ENCODE measurements at places on chromosomes 2 and 18. TPM values are rescaled to one million over a fixed set of nuclear protein-coding genes. Genes with fewer than 3 reads are reported as not detected.

MGAT4A gene
- total RNA-seq = 3.3 TPM

DNA sequence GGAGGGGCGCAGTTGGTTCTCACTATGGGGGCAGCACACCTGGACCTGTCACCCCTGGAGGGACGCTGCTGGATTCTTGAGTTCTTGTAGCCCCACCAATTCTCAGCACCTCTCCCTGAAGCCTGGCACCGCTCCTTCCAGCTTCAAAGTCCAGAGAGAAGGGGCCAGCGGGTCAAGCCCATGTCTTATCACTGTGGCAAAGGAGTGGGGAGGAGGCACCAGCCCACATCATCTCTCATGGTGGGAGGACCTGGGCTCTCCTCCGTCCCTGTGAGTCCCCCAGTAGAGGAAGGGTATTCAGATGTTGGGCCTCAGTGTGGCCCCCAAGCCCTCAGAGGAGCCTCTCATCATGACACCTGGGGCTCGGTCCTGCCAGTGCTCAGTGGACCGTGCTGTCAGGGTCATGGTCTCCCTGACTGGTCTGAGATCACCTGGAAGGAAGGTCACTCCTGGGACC, 67.4 kb downstream of the HS1BP3 start:
- DNase-seq = no peak

DNA sequence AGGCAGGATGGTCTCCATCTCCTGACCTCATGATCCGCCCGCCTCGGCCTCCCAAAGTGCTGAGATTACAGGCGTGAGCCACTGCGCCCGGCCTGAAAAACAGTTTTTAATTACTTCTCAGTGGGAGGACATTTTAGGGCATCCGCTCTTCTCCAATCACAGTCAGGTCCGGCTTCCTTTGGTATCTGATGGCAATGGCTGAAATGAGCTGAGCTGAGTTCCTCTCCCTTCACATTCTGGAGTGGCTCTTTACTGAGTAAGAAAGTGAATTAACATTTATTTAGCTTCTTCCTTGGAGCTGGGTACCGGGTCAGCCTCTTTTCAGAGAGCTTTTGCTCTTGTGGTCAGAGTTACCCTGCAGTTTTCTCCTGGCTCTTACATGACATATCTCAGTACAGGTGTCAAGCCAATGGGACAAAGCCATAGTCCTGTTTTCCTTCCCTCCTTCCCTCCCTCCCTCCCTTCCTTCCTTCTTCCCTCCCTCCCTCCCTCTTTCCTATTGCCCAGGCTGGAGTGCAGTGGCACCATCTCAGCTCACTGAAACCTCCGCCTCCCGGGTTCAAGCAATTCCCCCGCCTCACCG, 1.1 kb upstream of the TTC27 start:
- DNase-seq = peak; percentile 55

- peak; percentile 16 for DNase-seq
These were observed 38.9 kb downstream of the HS6ST1 start for GRCh38 chr2:128279786-128280157.

DNA sequence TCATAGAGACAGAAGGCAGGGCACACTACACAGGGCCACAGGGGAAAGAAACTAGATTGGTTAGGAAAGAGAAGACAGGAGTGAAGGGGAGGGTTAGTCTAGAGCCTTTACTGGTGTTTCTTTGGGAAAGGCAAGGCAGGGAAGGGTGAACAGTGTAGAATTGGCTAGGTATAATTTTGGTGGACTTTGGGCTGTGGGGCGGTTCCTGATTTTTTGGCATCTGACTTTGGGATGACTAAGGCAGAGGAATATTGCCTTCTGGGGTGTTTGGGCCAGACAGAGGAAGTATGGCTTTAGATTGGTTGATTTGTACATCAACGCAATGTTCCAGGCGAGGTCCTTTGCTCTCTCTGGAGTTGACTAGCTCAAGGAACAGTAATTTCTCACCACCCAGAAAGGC, 534.8 kb downstream of the DCC start:
- DNase-seq = no peak

VSNL1 gene
- 9.9 TPM for total RNA-seq

- peak; percentile 12 for DNase-seq
These were observed 136.5 kb upstream of the CTDP1 start for GRCh38 chr18:79542876-79543750.

DNA sequence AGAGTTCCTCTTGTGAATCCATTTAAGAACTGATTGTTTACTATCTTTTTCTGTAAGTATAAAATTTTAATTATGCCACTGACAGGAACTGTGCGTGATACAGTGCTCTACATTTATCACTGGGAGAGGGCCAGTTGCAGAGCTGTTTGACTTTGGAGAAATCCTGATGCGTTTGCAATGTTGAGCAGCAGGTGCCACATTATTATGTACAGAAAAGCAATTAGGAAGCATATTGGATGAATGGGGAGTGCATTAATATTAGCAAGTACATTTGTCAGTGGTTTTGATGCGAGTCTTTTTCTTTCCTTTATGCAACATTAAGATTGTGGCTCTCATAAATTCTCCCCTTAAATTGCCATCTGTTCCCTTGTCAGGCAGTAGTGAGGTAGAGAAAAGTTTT, 302.3 kb upstream of the FANCL start:
- no peak for DNase-seq

DNA sequence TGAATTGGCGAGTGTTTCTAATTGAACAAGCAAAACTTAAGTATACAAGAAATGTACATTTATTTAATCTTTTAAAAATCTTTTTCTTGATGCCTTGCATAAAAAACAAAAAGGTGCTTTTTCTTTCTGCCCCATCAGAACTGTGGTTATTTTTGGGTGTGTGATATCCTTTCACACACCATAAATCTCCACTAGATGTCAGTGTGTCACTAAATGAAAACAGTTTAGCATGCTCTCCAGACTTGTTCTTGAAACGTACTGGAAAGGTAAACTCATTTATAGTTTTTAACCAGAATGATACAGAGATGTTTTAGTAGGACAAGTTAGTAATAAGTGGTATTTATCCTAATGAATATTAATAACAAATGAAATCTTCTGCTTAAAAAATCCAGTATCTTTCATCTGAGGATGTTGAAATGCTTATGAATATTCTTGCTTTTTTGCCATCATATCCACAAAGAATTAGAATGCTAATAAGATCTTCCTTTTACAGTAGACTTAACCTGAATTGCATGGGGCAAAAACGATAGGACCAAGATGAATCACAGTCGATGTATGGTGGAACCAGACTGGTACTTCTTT, 96.8 kb downstream of the UBE2E3 start:
- no peak for DNase-seq

GRCh38 chr2:15780912-15781574, 159.3 kb upstream of the MYCN start:
- peak; percentile 44 for DNase-seq

AQP12A gene
- total RNA-seq = not detected

- DNase-seq = no peak
These were observed 131.5 kb downstream of the RGPD3 start for GRCh38 chr2:106336737-106337136.

DNA sequence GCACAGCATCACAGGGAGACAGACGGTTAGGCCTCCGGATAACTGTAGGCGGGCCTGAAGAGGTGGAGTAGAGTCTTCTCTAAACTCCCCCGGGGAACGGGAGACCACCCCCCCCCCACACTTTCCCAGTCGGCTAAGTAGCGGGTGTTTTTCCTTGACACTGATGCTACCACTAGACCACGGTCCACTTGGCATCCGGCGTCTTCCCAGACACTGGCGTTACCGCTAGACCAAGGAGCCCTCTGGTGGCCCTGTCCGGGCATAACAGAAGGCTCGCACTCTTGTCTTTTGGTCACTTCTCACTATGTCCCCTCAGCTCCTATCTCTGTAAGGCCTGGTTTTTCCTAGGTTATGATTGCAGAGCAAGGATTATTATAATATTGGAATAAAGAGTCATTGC, 25.7 kb upstream of the NCL start:
- DNase-seq = no peak

IL36B gene
- not detected for total RNA-seq

DNA sequence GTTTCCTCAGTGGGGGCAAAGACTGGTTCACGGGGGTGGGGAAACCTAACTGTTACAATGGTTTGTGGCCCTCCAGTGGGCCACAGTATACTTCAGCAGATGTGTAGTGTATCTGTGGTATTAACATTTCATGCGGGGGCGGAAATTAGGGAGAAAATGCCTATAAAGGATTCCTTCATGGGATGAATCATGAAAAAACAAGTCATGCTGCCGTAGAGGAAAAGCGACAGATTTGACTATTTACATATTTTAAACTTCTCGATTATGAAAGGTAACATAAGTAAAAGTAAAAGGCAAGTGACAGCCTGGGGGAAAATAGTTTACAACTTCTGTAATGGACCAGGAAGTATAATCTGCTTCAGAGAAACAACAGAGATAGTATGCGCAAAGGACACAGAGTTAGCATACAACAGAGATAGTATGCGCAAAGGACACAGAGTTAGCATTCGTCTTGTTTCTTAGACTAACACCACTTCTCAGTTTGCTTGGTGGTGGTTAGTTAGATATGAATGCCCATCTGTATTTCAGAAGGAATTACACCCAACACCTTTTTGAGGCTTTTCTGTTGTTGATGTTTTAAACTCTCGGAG, 41.1 kb downstream of the MRPS9 start:
- no peak for DNase-seq

- DNase-seq = no peak
These were observed 120.9 kb downstream of the TWIST2 start for GRCh38 chr2:238968616-238969384.

GRCh38 chr2:101879466-101879865, 112.3 kb upstream of the IL1R2 start:
- DNase-seq = no peak

- no peak for DNase-seq
These were observed 135.8 kb downstream of the LDLRAD4 start for GRCh38 chr18:13354402-13354801.

DNA sequence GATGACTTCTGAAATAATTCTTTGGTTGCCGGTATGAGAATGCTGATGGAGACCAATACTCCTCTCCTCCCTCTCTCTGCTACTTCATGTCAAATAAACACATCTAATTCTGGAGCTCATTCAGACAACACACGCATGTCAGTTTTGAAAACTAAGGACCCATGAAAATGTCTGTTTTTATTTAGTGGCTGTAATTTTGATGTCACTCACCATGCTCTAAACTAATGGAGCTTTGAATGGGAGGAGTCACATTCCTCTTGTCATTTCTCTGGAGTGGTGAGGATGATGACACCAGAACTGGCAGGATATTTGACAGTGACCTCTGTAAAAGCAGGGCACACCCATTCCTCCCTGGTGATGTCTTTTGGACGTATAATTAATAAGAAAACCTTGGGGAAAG, 163.0 kb downstream of the PHLPP1 start:
- DNase-seq = no peak

- DNase-seq = no peak
These were observed 28.4 kb upstream of the IL36G start for GRCh38 chr2:112949456-112949855.

- DNase-seq = no peak
These were observed 25.5 kb upstream of the CIB4 start for GRCh38 chr2:26666671-26667070.

DNA sequence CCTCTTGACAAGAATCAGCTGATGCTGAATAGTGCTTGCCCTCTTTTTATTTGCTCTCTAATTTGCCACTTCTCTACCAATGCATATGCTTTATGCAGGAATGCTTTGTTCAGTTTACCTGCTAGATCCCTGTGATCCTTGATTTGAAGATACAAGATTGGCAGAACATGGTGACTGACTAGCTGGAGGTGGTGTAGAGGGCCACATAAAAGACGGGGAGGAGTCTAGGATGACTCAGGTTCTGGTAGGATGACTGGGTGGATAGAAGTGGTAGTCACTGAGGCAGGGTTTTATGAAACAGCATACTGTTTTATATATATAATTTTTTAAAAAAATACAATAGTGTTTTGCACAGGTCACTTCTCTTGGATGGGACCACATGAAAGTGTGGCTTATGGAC, 6.3 kb upstream of the ADGRF3 start:
- no peak for DNase-seq

SCYGR4 gene
- not detected for total RNA-seq

DNA sequence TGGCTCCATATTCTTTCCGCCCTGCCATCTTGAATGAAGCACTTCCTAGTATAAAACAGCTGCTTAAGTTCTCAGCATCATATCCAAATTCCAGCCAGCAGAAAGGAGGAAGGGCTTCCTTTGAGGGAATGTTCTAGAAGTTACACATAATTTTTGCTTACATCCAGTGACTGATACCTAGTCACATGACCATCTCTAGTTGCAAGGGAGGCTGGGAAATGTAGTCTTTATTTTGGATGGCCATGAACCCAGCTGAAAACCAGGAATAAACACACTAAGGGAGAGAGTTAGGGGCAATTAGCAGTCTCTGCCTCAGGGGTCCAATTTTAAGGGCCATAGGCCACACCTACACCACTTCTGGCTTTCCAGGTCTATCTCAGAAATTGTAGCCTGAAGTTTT, 57.8 kb upstream of the LMAN1 start:
- DNase-seq = no peak

DNA sequence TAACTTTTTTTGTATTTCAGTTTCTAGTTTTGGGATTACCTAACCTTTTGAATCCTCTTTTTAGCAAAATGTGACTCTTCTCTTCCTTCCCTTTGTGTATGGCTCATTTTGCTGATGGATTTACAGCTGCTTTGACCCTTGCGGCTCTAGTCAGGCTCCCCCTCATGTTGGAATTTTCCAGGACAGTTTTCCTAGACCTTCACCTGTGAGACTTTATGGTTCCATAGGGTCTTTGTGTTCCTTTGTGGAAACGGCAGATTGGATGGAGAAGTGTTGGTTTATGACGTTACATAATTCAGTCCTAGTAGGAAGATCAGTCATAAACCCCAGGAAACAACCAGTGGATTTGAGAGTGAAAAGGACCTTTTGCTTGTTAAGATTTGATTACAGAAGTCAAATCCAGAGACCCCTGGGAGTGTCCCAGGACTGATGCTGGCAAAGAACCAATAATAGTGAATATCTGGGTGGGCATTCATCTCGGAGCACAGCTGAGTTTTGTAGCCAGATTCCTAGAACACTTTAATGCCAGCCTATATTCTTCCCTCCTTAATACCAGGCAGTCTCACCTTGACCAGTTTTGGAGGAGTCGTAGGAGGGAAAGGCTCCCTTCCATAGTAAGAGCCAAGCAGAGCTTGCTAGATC, 42.7 kb downstream of the SOCS6 start:
- no peak for DNase-seq

SERPINB12 gene
- total RNA-seq = not detected

DNA sequence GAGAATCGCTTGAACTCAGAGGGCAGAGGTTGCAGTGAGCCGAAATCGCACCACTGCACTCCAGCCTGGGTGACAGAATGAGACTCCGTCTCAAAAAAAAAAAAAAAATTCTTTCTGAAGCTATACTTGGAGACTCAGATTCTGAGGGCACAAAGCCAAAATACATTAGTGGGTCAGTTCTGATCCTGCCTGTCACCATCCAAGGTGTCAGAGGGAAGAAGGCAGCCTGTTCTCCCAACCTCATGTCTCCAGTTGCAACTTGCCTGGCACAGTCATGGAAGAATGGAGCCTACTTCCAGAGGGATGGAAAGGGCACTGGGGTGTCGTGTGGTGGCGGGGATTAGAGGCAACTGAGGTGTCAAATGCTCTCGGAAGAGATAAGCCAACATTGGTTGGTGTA, 104.8 kb upstream of the GATA6 start:
- no peak for DNase-seq

PLEKHH2 gene
- 2.5 TPM for total RNA-seq

CACNB4 gene
- total RNA-seq = 1.4 TPM

Measured in H9 (cell line).